Activated naive CD4-positive, alpha-beta T cell (primary cell): ENCODE measurements at places on chromosomes 5 and 9.

GRCh38 chr5:108366500-108366899, 15.4 kb downstream of the FBXL17 start:
- no peak for DNase-seq

GRCh38 chr5:171826132-171826531, 40.5 kb downstream of the SMIM23 start:
- no peak for DNase-seq

GRCh38 chr5:150612905-150613670, 27.4 kb upstream of the SYNPO start:
- no peak for DNase-seq

DNA sequence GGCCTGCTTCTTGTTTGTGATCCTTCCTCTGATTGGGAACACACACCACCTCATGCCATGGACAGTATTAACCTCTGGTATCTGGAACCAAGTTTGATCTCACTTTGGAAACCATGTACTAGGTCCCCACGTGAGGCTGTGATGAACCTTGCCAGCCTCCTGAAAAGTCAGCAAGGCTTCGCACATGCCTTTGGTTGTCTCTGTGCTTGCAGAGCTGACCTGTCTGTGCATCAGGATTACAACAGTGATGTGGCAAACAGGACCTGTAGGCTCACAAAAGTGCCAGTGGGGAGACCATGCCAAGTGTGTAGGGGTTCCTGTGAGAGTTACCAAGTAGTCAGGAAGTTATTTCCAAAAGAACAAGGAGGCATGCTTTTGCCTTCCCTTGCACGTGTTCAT, 1.4 kb downstream of the ACO1 start:
- no peak for DNase-seq

- no peak for DNase-seq
These were observed 146.1 kb upstream of the TSLP start for GRCh38 chr5:110925398-110925797.

DNA sequence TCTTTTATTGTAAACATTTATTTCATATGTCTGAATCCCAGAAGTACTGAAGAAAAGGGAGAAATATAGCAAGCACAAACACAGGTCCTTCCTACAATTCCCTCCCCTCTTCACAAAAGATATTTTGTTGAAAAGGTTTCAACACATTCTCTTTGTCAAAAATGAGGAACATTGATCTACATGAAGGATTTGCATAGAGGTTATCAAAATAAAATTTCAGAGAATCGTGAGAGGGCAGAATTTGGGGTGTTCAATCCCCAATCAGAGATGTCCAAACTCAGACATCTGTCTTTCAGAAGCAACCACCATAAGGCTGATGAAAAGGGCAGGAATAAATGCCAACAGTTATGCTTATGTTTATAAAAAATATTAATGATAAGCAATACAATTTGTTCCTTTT, 69.2 kb downstream of the MARCHF3 start:
- DNase-seq = no peak

DNA sequence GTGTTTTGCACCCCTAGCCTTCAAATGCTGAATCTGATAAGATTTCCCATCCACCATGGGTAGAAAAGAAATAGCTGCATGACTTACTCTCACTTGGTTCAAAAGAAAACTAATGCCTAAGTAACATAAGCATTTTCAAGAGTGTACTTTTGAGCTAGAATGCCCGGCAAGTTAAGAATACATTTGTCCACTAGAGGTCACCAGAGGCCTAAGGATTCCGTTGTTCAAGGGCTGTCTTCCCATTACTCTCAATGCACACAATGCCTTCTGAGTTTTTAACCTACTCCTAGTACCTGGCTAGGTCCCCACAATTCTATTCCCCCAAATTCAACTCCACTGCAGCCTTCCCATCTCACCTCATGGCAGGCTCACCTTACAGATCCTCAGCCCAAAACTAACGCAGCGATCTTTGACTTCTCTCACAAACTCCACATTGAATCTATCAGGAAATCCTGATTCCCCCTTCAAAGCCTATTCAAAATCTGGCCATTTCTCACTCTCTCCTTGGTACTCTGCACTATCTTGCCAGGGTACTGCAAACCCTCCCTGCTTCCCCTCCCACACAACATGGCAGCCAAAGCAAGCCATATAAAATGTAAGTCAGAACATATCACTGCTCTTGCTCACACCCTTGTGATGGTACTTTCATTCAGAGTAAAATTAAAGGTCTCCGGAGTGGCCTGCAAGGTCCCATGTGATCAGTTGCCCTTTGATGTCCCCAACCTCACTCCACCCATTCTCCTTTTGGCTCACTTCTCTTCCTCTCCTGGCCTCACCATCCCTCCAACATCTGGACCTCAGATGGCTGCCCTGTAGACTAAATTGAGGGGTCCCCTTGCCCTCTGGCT, 13.4 kb downstream of the OXCT1 start:
- peak; percentile 2 for DNase-seq

- DNase-seq = no peak
These were observed 23.1 kb downstream of the NIM1K start for GRCh38 chr5:43215073-43215631.

GRCh38 chr5:52262844-52263243, 524.9 kb upstream of the ITGA1 start:
- no peak for DNase-seq

DNA sequence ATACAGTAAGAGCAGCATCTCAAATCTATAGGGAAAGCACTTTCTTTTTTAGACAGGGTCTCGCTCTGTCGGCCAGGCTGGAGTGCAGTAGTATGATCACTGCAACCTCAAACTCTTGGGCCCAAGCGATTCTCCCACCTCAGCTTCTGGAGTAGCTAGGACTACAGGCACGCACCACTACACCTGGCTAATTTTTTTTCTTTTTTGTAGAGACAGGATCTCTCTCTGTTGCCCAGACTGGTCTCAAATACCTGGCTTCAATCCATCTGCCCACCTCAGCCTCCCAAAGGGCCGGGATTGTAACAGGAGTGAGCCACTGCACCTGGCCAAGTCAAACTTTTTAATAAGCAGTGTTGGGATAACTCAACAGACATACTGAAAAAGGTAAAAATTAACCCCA, 107.6 kb downstream of the SIL1 start:
- DNase-seq = no peak

DNA sequence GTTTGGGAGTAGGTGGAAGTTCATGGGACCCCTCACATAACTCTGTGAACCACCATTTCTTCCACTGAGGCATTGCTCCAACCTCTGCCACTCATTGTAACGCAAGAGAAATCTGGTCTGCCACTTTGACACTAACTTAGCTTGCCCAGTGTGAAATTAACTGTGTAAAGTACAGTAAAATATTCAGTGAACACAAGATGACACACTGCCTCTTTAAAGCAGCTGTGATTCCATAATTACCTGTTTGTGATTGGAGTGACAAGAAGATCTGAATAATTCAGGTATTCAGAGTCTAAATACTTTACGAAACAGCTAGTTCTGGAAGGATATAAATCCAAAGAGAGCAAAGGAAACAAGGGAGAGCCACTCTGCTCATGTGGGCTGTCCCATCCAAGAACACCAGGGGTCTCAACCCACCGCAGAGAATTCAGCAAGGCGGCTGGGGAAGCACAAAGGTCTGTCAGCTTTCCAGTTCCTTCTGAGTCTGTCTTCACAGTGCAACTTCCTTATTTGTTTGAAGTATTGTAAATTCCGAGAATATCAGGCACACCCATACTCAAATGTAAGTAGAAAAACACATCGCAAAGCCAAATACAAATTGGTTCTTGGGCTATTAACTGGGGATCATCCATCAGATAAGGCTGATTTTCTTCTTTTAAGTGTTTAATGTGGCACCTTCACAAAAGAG, 86.9 kb downstream of the GNAQ start:
- DNase-seq = no peak

- DNase-seq = no peak
These were observed 8.0 kb upstream of the FXN start for GRCh38 chr9:69027355-69028097.

DNA sequence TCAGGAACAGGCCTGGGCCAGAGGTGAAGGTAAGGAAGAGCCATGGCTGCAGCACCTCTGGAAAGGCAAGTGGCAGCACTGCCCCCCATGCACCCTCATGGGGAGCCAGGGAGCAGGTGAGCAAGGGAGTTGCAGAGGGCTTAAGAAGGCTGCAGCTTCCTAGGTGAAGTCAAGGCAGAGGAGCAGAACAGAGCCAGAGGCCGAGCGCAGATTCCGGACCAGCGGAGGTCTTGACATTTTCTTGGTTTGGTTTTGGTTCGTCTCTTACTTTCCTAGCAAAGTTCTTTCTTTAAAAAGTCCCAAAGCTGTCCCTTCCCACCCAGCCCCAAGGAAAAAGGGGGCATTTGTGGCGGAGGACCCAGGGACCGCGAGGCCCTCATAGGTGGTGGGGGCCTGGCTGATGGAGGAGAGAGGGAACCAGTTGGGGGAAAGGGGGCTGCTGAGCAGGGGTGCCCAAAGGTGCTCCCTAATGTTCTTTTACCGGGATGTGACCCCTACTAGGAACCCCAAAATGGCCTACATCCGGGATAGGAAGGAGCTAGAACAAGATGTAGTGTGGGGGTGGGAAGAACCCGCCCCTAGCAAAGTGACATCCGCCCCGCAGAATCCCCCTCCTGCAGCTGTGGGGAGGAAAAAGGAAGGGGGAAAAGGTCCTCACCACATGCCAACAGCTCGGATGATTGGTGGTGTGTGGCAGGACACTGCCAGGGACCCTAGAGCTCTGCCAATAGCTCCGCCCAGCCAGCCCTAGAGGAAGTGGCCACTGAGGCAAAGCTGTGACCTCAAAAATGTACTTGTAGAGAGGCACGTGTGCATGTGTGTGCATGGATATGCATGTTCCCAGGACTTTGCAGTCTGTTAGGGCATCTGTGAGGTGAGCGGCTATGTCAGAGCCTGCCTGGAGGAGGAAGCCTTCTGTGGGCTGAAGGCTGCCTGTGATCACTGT, 914 bp upstream of the CD72 start:
- no peak for DNase-seq

- DNase-seq = no peak
These were observed 36.5 kb downstream of the SHB start for GRCh38 chr9:38032266-38033110.

- no peak for DNase-seq
These were observed 110.6 kb downstream of the MLLT3 start for GRCh38 chr9:20511686-20512085.

GRCh38 chr9:87179553-87180340, 232.4 kb upstream of the GAS1 start:
- DNase-seq = no peak
